ENCODE measurements at places on chromosomes 6 and 20.
A peak's percentile ranks its signal among the peaks of the same experiment; 100 is the strongest.

DNA sequence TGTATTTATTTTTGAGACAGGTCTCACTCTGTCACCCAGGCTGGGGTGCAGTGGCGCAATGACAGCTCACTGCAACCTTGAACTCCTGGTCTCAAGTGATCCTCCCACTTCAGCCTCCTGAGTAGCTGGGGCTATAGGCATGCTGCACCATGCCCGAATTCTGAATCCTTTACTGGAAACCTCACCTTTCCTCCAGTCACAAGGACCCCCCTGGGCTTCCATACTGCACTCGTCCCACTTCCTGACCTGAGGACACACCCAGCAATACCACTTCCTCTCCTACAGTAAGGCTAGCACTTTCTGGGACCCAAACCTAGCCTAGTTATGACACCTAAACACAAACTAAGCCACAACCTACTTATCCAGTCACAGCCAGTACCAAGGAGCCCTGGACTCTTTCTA is 68.2 kb downstream of the FAM217A start:
- H3K4me3 ChIP-seq: no peak overlapping the region
- H3K27me3 ChIP-seq: no peaks in the 10 kb centered on the region
- no peaks in the 10 kb centered on the region for H3K36me3 ChIP-seq
- DNase-seq: no peak
- peaks cover 58% of the 10 kb centered on the region for H3K4me1 ChIP-seq
- H3K27ac ChIP-seq: no peak overlapping the region

DNA sequence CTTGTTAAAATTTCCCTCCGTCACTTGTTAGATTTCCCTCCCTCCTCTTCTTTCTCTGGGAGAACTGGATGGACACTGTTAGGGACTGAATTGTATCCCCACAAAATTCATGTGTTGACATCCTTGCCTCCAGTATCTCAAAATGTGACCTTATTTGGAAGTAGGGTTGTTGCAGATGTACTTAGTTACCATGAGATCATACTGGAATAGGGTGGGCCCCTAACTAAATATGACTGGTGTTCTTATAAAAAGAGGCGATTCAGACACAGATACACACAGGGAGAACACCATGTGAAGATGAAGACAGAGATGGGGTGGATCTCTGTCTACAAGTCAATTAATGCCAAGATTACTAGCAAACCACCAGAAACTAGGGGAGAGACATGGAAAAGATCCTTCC is 139.5 kb downstream of the ALDH8A1 start:
- peaks cover 7% of the 10 kb centered on the region for H3K27me3 ChIP-seq
- no peak overlapping the region for H3K4me3 ChIP-seq
- H3K4me1 ChIP-seq: no peaks in the 10 kb centered on the region
- no peak overlapping the region for H3K27ac ChIP-seq
- no peak for DNase-seq
- H3K36me3 ChIP-seq: no peaks in the 10 kb centered on the region

DNA sequence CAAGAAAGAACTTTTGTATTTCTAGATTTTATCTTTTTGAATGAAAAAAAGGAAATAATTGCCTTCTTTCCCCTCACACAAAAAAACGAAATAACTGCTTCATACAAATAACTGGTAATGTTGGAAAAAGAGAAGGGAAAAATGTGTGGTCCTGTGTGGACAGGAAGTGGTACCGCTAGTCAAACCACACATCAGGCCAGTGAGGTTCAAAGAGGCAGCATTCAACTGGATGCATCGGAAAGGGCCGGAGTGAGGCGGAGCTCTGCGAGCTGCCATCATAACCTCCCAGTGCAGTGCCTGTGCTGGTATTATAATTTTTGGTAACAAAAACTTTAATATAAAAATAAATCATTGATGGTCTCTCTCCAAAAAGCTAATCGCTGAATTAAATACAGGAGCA is 111.2 kb downstream of the IRF4 start:
- H3K36me3 ChIP-seq: no peaks in the 10 kb centered on the region
- no peak overlapping the region for H3K4me3 ChIP-seq
- peaks cover 34% of the 10 kb centered on the region for H3K4me1 ChIP-seq
- no peaks in the 10 kb centered on the region for H3K27me3 ChIP-seq
- no peak for DNase-seq

GRCh38 chr6:134217798-134218140 is 100.1 kb downstream of the SGK1 start:
- peaks cover 6% of the 10 kb centered on the region for H3K36me3 ChIP-seq
- peak overlapping the region; percentile 25 for H3K27ac ChIP-seq
- H3K27me3 ChIP-seq: no peaks in the 10 kb centered on the region
- no peak overlapping the region for H3K4me3 ChIP-seq

GRCh38 chr6:16524380-16524707 is 236.9 kb downstream of the ATXN1 start:
- DNase-seq: no peak
- no peak overlapping the region for H3K4me3 ChIP-seq
- no peak overlapping the region for H3K27ac ChIP-seq

GRCh38 chr6:108541843-108542759 is 18.6 kb upstream of the FOXO3 start:
- peaks cover 15% of the 10 kb centered on the region for H3K4me1 ChIP-seq
- H3K27ac ChIP-seq: peak overlapping the region; percentile 58
- H3K4me3 ChIP-seq: no peak overlapping the region
- H3K36me3 ChIP-seq: no peaks in the 10 kb centered on the region

GRCh38 chr20:3358676-3359340 is 48.7 kb downstream of the DNAAF9 start:
- no peak overlapping the region for H3K4me3 ChIP-seq
- no peak overlapping the region for H3K27ac ChIP-seq
- peaks cover 5% of the 10 kb centered on the region for H3K36me3 ChIP-seq
- H3K4me1 ChIP-seq: no peaks in the 10 kb centered on the region
- H3K27me3 ChIP-seq: no peaks in the 10 kb centered on the region
- no peak for DNase-seq

DNA sequence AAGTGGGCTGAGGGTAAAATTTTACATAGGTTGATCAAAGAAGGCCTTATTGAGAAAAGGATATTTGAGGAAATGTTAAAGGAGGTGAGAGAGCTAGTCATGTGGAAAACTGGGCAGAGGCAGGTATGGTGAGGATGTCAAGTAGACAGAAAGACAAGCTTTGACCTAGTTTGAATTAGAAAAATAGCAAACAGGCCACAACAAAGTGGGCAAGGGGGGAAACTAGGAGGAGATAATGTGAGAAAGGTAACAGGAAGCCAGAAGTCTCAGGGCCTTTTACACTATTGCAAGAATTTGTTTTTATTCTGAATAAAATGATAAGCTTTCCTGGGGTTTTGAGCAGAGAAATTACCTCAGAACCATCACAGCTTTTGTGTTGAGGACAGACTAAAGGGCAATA is 115.7 kb downstream of the RWDD2A start:
- no peak for DNase-seq
- no peaks in the 10 kb centered on the region for H3K4me1 ChIP-seq

- DNase-seq: no peak
- no peaks in the 10 kb centered on the region for H3K4me1 ChIP-seq
- H3K4me3 ChIP-seq: no peak overlapping the region
- no peaks in the 10 kb centered on the region for H3K36me3 ChIP-seq
Measured at GRCh38 chr20:38278131-38278530, 17.6 kb upstream of the KIAA1755 start.

- no peaks in the 10 kb centered on the region for H3K27me3 ChIP-seq
- peak overlapping the region; percentile 89 for H3K27ac ChIP-seq
- DNase-seq: peak; percentile 57
- H3K4me1 ChIP-seq: peaks cover 38% of the 10 kb centered on the region
- H3K4me3 ChIP-seq: peak overlapping the region; percentile 47
- no peaks in the 10 kb centered on the region for H3K36me3 ChIP-seq
Measured at GRCh38 chr6:163716690-163717089, 302.2 kb downstream of the QKI start.

DNA sequence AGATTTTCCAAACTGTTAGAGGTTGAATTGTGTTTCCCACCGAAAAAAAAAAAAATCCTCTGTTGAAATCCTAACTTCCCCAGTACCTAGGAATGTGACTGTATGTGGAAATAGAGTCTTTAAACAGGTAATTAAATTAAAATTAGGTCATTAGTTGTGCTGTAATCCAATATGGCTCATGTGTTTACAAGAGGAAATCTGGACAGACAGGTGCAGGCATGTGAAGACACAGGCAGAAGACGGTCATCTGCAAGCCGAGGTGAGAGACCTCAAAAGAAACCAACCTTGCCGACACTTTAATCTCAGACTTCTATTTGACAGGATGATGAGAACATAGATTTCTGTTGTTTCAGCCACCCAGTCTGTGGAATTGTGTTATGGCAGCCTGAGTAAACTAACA is 28.6 kb upstream of the EZR start:
- H3K36me3 ChIP-seq: no peaks in the 10 kb centered on the region
- no peaks in the 10 kb centered on the region for H3K27me3 ChIP-seq
- peaks cover 31% of the 10 kb centered on the region for H3K4me1 ChIP-seq
- no peak for DNase-seq
- peak overlapping the region; percentile 69 for H3K27ac ChIP-seq
